Naive thymus-derived CD8-positive, alpha-beta T cell (primary cell): ENCODE measurements at places on chromosomes 7 and 10.

DNA sequence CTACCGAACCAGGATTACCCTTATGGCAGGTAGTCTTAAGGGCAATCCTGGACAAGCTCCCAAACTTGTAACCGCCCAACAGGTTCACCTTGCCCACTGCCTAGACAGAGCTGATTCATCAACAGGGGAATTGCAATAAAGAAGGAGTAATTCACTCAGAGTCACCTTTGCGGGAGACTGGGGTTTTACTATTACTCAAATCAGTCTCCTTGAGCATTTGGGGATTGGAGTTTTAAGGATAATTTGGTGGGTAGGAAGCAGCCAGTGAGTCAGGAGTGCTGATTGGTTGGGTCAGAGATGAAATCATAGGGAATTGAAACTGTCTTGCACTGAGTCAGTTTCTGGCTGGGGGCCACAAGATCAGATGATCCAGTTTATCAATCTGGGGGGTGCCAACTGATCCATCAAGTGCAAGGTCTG is 25.3 kb downstream of the HK1 start:
- DNase-seq: no peak

DNA sequence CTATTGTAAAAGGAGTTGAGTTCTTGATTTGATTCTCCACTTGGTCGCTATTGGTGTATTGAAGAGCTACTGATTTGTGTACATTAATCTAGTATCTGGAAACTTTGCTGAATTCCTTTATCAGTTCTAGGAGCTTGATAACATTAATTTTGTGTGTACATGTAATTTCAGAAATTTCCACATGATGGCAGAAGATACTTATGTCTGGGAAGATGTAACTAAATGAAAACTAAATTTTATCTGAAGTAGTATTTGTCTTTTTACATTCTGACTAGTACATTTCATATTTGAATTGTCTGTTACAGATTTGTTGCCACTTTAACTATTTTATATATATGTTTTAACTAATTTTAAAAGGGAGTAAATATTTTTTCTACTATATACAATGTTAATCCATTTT is 27.6 kb downstream of the SDHAF3 start:
- no peak for DNase-seq

GRCh38 chr10:101630633-101630920 is 42.5 kb downstream of the DPCD start:
- DNase-seq: no peak

GRCh38 chr7:120060875-120061274 is 212.1 kb upstream of the KCND2 start:
- DNase-seq: no peak

- DNase-seq: no peak
Measured at GRCh38 chr7:50588937-50589336, 23.7 kb upstream of the DDC start.

DNA sequence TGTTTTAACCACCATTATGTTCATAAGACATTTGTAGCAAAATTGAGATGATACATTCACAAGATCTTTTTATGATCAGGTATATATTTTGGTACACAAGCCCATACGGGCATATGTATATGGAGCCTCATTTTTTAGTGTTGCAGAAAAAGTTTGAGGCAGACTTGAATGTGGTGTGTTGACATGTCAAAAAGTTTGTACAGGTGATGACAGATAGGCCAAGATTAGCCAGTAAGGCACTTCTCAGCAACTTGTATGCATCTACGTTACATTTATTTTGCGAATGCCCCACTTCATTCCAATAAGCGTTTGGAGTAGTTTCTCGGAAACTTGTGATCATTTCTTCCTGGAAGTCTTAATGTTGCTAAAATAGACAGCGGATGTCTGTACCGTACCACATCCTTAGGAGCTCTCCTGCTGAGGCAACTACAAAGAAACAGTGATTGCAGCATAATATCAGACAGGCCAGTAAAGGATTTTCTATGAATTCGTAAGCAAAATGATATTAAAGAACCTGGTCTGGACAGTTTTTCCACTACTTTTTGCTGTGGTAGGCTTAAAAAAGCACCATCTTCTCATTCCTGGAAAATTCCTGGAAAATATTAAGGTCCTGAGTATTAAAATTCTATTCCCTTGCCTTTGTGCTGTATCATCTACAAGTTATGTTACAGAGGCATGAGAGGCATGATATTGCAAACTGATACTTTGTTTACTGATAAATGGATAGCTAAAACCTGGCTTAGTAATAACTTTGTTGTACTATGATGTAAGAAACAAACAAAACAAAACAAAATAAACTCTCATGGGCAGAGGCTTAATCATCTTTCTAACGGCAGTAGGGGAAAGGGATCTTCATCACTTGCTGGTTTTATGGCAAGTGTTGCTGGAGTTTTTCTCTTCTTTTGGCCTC is 153.6 kb downstream of the HDAC9 start:
- DNase-seq: no peak

- DNase-seq: peak; percentile 53
Measured at GRCh38 chr7:77657427-77658224, 38.6 kb upstream of the RSBN1L start.

GRCh38 chr10:122587098-122587760 is 26.7 kb downstream of the DMBT1 start:
- no peak for DNase-seq
